ENCODE measurements at places on chromosomes 5 and 9. TPM values are rescaled to one million over a fixed set of nuclear protein-coding genes. Genes with fewer than 3 reads are reported as not detected.

Gene GABRP
- not detected for total RNA-seq

- no peak for DNase-seq
These were observed 59.4 kb upstream of the RAPGEF1 start for GRCh38 chr9:131799177-131799823.

- no peak for DNase-seq
These were observed 10.5 kb downstream of the TMEM174 start for GRCh38 chr5:73183481-73183891.

Gene ETF1
- 168 TPM for total RNA-seq

Gene NIPAL4
- total RNA-seq, result 0.18 TPM

GRCh38 chr9:124517600-124517999 is 10.4 kb upstream of the NR5A1 start:
- no peak for DNase-seq

- no peak for DNase-seq
These were observed 73.5 kb downstream of the C9orf57 start for GRCh38 chr9:71986900-71987299.

DNA sequence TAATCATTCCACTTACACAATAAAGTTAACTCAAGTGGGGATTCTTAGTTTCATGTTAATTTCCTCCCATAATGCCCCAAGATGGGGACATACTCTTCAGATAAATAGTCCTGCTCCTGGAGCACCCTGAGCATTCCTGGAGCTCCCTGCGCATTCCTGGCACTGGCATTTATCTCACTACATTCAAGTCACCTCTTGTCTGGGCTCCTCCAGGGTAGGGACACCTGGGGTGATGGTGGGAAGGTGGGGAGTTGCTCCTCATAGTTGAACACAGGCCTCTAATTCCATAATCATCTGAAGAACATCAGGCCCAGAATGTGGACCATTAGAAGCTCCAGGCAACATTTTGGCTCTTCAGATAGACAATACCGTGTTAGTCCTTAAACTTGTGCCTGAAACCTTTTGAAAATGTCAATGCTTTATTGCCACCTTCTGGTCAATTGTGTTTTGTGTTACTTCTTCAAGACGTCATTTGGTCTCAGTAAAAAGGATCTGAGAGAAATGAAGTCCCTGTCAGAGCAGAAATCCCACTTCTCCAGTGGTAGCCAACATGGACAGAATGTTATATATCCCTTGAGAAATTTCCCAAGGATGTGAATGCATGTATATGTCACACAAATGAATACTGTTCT is 14.2 kb upstream of the AGGF1 start:
- DNase-seq, result peak; percentile 47

DNA sequence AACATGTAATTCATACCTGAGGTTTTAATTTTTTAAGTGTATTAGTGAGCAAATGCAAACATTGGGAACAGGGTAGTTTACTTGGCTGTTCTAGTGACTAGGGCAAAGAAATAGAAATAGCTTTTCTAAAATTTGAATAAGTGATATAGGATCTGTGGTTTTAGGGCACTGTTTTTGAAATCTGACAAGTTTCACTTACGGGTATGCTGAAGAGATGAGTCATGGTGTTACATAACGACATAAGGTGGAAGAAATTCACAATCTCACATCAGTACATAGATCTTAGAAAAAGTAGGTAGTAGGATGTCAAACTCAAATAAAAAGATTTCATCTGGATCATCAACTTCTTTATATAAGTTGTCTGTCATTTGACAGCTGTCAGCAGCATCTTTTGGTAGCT is 772.3 kb downstream of the MAT2B start:
- no peak for DNase-seq

DNA sequence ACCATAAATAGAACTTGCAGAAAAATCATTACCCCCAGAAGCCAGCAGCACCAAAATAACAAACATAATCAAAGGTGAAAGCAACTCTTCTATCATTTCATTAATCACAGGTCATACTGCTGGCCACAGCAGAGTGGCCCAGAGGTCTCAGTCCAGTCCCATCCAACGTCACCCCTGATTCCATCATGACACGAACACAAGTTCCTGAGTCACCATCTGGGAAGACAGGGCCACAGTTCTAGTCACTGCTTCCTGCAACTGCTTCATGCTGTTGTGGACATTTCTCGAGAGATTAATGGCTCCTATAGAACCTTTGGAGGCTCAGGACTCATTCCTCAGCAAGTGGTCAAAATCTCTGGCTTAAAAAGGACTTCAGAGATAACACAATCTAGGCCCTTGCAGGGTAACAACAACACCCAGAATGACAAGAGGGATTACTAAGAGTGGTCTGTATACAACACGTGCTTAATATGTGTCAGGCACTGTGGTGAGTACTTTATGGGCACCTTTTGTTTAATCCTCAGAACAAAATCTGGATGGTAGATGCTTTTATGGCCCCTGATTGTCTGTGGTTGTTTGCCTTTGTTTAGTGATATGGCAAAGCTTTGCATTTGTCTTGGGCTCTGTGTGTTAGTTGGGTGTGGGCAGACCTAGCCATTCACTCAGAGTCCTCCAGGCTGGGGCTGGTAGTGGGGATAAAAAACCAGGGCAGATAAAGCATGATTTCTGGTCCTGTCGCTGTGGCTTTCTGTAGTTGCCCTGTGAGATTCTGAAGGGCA is 184.3 kb downstream of the DAB2IP start:
- DNase-seq, result no peak

DNA sequence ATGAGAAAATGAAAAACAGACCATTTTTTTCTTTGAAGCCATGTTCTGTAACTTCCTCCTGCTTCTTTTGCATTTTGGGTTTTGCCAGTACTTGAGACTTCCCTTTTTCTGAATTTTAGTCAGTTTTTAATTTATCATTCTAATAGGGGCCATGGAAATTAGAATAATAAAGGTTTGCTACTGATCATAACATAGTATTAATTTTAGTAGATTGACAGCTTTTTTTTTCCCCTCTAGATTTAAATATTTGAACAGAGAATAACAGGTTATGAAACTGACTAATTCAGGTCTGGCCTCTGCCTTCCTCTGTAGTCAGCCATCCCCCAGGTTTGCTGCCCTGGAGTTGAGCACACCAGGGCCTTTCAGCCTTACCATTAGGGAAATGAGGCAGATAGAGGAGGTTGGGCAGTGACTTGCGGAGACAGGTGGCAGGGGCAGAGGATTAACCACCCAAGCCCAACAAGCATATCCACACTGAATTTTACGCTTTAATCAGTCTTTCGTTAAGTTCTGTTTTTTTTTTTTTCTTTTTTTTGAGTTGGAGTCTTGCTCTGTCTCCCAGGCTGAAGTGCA is 80.1 kb upstream of the TNFAIP8 start:
- DNase-seq, result no peak

- DNase-seq, result peak; percentile 68
These were observed 706.6 kb upstream of the ZNF608 start for GRCh38 chr5:125452991-125453390.

Gene SPATA31A3
- total RNA-seq, result 0.20 TPM

DNA sequence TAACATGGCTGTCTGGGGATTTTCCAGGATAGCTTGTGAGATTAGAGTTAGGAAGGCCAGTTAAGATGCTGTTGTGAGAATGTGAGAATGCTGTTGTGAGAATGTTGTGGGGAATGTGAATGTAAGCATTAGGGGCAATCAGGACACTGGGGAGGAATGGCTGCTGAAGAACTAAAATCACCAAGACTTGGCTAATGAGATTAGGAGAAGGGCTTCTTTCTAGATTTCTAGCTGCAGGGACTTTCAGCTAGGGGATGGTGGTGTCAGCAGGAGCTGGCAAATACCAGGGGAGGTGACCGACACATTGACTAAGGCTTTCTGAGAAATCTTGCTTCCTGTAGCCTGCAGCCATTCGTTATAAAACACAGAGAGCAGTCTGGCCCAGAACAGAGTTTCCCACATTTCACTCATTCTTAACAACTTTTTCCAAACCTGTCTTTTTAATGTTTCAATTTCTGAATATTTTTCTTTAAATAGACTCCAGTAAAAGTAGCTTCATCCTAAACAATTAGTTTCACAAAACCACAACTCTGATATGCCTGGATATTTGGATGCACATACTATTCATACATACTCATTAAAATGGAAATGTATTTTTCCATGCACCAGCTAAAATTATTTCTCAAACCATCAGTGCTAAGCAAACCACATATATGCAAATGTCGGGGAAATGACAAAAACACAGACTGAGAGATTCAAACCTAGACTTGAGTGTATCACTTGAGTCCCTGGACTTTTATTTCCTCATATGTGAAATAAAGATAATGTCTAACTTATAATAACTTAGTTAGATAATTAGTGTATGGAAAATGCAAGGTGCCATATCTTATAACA is 89.3 kb upstream of the TNC start:
- no peak for DNase-seq

GRCh38 chr5:57559110-57559635 is 76.6 kb upstream of the ACTBL2 start:
- DNase-seq, result no peak

- DNase-seq, result no peak
These were observed 188.5 kb upstream of the CCNG1 start for GRCh38 chr5:163248871-163249270.

GRCh38 chr5:151952238-151952637 is 27.6 kb upstream of the GLRA1 start:
- no peak for DNase-seq

- DNase-seq, result peak; percentile 27
These were observed 6.4 kb downstream of the ISCA1 start for GRCh38 chr9:86275962-86276361.

GRCh38 chr5:31990701-31991110 is 183.4 kb downstream of the GOLPH3 start:
- no peak for DNase-seq

GRCh38 chr9:6433410-6433809 is 20.4 kb downstream of the UHRF2 start:
- no peak for DNase-seq

Gene C5orf34
- total RNA-seq, result 6.8 TPM

Gene TXN
- 323 TPM for total RNA-seq

DNA sequence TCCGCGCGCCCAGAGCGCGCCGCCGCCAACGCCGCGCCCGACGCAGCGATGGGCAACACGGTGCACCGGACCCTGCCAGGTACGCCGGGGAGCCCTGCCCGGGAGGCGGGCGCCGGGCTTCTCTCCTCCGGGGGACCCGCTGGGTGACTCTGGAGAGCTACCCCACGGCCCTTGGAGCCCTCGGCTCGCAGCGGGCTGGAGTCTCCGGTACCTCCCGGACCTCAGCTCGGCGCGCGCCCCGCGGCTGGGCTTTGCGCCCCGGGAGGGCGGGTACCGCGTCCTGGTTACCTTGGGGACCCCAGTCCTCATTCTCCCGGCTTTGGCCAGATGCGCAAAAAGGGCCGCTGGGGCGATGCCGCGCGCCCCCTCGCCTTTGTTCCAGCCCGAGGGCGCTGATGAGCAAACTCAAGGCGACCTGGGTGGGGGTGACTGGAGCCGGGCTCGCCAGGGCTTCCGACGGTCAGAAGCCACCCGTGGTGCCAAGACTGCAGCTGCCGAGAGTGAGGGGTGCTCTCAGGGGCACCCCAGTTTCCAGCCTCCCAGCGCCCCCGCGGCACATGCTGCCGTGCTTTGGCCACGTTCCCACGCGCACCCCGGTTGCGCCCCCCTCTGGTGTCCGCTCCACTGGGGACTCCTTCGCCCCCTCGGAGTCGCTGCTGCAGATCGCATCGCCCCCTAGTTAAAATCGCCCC is 442 bp downstream of the NEURL1B start:
- no peak for DNase-seq

DNA sequence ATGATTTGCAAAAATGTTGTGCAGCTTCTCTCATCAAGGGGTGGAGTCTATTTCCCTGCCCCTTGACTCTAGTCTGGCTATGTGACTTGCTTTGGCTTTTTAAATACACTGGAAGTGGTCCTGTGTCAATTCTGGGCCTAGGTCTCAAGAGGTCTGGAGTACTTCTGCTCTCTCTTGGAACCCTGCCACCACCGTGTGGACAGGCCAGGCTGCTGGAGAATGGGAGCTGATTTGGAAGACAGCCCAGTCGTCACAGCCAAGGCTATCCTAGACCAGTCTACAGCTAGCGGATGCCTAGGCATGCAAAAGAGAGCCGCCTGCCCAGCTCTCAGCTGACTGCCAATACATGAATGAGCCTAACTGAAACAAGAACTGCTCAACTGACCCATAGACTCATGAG is 56.7 kb upstream of the CLINT1 start:
- peak; percentile 94 for DNase-seq

- DNase-seq, result no peak
These were observed 87.6 kb downstream of the COL23A1 start for GRCh38 chr5:178502401-178503100.

DNA sequence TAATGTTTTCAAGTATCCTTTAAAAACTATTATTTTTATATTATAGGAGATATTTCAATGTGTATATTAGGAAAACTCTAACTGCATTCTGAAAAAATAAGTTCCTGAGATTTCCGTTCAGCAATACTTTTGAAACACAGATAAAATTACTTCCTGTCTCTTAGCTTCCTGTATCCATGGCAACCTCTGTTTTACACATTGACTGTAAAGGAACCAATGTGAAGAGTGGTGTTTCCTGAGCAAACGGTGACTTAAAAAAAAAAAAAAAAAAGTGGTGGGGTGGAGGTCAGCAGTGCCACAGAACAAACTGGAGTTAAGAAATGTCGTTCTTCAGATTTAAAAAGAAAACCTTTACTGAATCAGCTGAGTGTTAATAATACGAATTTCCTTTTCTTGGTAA is at the start of gene LRRC70:
LRRC70 (plus strand) TSS at position 280 of the 400 bp plus-strand sequence. CDS start 620 bp downstream, outside the sequence.
- no peak for DNase-seq

Gene FGFR4
- 13.7 TPM for total RNA-seq

- no peak for DNase-seq
These were observed 293.4 kb upstream of the ACTBL2 start for GRCh38 chr5:57776035-57776434.

Gene PDE8B
- 5.6 TPM for total RNA-seq

Gene ERGIC1
- 28.7 TPM for total RNA-seq

- DNase-seq, result no peak
These were observed 2.6 kb upstream of the CCDC187 start for GRCh38 chr9:136306211-136307208.

DNA sequence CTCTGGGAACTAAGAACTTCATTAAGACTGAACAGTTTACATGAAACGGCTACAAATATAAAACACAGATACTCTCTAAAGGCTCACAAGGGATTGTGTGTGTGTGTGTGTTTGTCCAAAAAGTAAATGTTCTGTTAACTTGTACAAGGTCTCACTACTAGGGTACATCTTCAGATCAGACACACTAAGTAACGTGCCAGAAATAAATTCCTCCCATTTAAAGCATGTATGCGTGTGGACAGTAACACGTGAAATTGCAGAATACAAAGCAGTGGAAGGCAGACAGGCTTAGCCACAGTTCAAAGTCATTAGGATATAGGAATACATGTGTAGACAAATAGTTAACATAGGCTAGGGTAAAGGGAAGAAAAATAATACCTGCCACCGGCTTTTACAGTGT is 1.8 kb downstream of the BNC2 start:
- DNase-seq, result no peak

DNA sequence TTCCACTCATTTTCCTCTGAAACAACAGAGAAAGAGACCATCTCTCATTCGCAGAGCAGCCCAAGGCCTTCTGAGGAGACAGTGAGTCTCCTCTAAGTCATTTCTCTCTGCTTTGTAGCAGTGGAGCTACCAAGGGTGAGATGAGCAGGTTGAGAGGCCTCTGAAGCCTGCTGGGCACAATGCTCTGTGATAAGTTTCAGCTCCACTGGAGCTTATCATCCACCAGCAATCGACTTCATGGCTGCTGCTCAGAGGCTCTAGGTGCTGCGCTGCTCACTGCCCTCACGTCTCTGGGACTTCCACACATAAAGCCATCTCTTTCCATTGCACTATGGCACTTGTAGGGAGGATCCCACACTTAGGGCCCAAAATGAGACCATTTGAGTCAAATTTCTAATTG is 96.3 kb downstream of the CMYA5 start:
- DNase-seq, result no peak

Measured in G401 (cell line).